Stimulated activated CD4-positive, alpha-beta T cell treated with anti-CD3 and anti-CD28 coated beads, Interleukin-12 subunit alpha, Interleukin-12 subunit beta, amount 100 ng/mL, for 24 hours (primary cell): ENCODE measurements at places on chromosomes 5 and 9.

DNA sequence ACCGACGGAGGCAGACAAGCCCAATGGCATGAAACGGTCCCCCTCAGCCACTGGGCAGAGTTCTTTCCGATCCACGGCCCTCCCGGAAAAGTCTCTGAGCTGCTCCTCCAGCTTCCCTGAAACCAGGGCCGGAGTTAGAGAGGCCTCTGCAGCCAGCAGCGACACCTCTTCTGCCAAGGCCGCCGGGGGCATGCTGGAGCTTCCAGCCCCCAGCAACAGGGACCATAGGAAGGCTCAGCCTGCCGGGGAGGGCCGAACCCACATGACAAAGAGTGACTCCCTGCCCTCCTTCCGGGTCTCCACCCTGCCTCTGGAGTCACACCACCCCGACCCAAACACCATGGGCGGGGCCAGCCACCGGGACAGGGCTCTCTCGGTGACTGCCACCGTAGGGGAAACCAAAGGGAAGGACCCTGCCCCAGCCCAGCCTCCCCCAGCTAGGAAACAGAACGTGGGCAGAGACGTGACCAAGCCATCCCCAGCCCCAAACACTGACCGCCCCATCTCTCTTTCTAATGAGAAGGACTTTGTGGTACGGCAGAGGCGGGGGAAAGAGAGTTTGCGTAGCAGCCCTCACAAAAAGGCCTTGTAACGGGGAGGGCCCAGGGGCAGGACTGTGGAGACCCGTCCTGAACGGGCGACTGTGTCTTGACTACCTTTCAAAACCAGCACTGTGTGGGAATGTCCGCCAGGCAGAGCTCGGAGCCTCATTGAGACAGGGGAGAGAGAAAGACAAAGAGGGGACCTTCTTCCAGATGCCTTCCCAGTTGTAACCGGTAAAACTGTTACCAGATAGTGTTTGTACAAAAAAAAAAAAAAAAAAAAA is 29.9 kb downstream of the CD180 start:
- DNase-seq, result peak; percentile 33

GRCh38 chr9:133534346-133535291 is at the start of gene ADAMTSL2:
TSS of gene ADAMTSL2 (plus strand) at chr9:133534704. CDS start at chr9:133536713, 2,009 bp downstream.
- peak; percentile 17 for DNase-seq

DNA sequence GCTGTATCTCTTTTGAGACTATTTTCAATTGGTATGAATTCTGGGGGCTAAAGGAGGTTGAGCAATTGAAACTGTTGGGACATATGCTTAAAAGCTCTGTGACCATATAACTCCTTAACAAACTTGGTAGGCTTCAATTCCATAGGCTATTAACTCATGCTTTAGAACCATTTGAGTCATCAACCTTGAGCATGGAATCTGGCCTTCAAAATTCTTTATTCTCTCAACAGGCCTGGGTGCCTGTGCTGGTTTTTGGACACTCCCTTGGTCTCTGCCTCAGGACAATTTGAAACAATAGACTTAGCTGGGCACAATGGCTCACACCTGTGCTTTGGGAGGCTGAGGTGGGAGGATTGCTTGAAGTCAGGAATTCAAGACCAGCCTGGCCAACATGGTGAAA is 61.4 kb upstream of the EPB41L4A start:
- no peak for DNase-seq

DNA sequence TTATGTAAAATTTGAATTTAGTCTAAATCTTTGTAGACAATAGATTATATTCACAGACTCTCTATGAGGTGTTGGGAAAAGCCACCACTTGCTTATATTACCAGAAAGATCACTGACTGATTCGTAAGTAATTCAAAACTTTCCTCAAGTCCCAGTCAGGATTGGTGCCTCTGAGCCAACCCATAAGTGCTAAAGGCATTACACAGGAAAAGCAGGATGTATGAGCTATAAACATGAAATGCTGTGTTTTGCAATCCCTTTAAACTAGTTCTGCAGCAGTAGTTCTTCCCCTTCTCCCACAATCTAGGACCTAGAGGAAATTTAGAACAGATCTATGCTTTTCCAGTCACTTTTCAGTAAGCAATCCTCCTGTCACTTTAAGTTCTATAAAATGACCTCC is 48.0 kb downstream of the SHLD3 start:
- DNase-seq, result no peak

DNA sequence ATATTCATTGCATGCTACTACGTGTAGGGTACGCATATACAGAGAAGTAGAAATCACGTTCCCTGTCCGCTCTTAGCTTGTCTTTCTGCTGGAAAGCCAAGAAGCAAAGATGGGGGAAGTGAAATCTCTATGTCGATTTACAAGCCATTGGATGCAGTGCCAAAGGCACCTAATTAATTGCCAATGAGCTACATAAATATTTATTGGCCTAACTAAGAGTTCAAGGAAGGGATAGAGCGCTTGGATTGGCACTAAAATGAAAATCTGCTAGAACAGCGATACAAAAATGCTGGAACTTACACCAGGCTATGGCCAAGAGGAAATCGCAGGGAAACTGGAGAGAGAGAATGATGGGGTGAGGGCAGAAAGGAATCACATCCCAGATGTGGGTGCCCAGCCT is 10.8 kb downstream of the SMIM23 start:
- no peak for DNase-seq

DNA sequence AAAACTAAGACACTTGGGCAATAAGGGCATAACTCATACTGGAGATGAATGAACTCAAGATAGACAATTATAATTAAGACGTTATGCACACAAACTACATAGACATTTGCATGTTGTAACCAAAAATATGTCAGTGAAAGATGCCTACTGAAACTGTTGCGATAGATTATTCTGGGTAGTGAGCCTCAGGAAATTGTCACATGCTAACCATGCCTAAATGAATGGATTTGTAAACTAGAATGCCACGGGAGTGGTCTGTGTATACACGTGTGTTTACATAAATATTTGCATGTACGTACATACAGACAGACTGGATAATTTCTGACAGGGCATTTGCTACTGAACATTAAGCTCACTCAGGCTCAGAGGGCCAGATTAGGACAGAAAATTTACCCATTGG is 1.2 kb downstream of the NIPSNAP3B start:
- DNase-seq, result no peak

GRCh38 chr9:91948597-91949391 is 1.2 kb downstream of the ROR2 start:
- no peak for DNase-seq

GRCh38 chr5:127567026-127567768 is 49.8 kb downstream of the PRRC1 start:
- no peak for DNase-seq

DNA sequence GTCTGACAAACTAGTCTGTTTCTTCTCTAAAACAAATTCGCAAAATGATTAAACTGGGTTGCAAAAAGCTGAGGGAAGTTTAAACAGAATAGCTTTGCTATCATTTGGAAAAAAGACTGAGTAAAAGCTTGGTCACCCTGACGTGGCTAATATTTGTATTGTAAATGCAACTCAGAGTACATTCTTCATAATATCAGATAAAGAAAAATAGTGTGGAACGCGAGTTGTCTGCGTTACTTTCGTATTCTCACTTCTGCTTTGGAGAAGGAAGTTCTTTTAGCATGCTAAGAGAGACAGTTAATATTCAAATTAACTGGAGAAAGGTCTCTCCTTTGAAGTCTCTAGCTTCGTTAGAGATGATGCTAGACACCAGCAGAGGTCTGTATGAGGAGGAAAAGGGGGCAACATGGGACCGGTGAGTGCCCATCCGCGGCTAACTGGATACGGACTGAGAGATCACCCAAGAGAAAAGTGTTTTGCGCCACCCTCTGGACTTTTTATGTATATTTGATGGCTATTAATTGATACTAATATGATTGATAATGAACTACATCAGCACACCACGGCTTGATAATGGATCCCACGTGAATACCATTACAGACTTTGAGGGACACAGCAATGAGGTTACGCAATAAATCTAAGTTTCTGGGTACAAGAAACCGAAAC is 2.9 kb upstream of the CNTRL start:
- no peak for DNase-seq

DNA sequence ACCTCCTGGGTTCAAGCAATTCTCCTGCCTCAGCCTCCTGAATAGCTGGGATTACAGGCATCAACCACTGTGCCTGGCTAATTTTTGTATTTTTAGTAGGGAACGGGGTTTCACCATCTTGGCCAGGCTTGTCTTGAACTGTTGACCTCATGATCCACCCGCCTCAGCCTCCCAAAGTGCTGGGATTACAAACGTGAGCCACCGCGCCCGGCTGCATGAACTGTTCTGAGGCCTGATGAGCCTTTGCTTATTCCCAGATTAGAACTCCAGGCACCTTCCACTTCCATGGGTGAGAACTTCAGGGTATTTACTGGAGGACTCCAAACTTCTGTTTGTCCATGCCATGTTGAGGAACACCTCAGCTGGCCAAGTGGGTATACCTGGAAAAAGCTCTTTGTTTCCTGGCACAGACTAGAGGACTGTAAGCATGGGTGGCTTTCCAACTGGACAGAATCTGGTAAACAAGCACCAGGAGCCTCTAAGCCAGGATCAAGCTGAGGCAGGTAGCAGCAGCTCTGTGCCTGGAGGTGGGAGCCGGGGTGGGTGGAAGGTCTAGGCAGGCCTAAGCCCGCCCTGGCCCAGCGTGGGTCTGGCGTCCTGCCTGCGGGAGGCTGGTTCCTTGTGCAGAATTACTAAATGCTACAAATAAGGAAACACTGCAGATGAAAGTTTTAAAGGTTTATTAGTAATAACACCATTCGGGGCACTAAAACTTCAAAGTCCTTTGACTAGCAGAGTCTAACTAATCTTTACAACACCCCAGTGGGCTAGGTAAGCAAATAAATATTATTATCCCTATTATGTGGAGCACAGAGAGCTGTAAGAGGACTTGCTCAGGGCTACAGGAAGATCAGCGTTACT is 78.4 kb downstream of the SEMA5A start:
- no peak for DNase-seq
